ENCODE measurements at places on chromosomes 7 and 10. TPM values are rescaled to one million over a fixed set of nuclear protein-coding genes. Genes with fewer than 3 reads are reported as not detected.

The OPALIN gene
- not detected for total RNA-seq

The FAM25C gene
- total RNA-seq: not detected

The LRWD1 gene
- total RNA-seq: 9.7 TPM

The GDF2 gene
- 0.17 TPM for total RNA-seq

The SLC16A9 gene
- total RNA-seq: 0.61 TPM

The MYOF gene
- total RNA-seq: 13.6 TPM

The INA gene
- total RNA-seq: not detected

The GIMAP8 gene
- total RNA-seq: 21.0 TPM

The ADCY1 gene
- 4.3 TPM for total RNA-seq

The SUGCT gene
- 5.7 TPM for total RNA-seq

The GIMAP4 gene
- total RNA-seq: 20.2 TPM

The EBF3 gene
- 9.0 TPM for total RNA-seq
